Stimulated activated naive B cell treated with anti-CD40 and anti-IgM and Interleukin-4, amounts not matched to agents 10 μg/mL and 1 μg/mL and 100 μg/mL, for 72 hours (primary cell): ENCODE measurements at places on chromosomes 6 and 20.

DNA sequence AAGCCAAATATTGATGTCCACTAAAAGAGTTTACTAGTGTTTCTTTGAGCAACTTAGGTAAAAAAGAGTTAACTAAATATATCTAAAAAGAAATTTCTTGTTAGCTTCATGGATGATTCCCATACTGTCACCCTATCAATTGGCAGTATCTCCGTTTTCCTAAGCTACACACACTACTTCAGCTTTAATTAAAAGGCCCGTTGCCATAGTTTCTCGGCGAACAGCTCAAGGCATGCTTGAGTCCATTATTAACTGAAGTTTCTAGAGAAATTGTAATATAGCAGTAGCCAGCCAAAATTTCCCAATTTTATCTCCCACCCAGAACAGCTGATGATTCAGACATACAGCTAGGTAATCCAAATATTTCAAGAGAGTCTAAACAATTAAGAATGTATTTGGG is 20.0 kb upstream of the BEND6 start:
- DNase-seq: no peak

GRCh38 chr6:37259191-37259590 is 1.2 kb upstream of the TMEM217 start:
- DNase-seq: no peak

DNA sequence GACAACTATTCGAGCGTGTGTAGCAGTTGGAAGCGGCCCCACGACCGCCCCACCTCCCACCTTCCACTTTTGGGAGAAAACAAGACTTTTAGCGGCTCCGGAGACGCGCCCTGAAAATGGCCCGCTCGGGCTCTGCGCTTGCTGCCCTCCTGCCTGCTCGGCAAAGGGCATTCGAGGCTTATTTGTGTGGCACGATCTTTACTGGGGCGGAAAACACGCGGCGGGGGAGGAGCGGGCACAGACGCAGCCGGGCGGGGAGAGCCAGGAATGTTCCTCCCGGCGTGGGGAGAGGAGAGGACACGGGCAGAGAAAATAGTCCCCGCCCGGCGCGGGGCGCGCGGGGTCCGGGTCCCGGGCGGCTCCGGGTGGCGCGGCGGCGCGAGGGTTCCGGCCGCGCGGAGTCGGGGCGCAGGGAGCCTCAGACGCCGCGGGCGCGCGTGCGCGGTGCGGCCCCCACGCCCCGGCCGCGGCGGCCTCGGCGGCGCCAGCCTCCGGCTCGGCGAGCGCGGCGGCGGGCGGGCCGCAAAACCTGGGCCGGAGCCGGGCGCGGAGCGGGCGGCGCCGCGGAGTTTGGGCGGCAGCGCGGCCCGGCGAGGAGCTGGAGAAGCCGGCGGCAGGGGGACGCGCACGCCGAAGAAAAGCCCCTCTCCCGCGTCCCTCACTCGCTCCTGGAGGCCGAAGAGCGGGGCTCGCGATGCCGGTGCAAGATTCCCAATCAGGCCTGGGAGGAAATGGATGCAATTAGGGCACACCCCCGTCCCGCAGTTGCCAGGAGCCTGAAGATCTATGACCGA is 90.0 kb upstream of the ARID1B start:
- peak; percentile 83 for DNase-seq

DNA sequence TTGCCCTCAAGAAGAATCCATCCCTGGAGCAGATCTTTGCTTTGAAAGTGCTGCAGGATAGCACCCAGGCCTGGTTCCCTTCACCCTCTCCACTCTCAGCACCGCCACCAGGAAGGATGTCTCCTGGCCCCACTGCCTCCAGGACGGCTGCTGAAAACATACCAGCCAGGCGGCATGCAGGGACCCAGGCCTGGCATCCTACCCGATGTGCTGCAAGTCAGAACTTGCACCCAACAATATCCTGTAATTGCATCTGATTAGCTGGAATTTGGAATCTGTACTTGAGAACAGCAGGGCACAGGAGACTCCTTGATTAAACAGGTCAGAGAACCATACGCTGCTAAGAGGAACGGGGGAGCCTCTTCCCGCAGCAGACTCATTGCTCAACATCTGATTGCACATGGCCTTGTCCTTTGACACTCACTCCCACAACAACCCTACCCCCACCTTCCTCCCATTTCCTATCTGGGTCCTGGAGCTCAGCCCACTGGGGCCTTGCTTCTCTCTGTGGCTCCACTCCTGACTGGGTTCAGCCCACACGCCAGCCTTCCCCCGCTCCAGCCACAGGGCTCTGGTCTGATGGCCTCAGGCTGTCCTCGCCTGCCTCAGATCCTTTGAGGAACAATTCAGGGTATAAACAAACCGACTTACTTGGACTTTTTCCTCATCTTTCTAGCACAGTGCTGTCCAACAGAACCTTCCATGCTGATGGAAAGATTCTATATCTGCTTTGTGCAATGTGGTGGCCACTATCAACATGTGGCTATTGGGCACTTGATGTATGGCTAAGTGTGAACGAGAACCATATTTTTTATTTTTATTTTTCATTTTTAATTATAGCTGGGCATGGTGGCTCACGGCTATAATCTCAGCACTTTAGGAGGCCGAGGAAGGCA is 78.0 kb downstream of the FGD2 start:
- no peak for DNase-seq

- no peak for DNase-seq
These were observed 113.2 kb upstream of the BEND6 start for GRCh38 chr6:56841751-56842150.

DNA sequence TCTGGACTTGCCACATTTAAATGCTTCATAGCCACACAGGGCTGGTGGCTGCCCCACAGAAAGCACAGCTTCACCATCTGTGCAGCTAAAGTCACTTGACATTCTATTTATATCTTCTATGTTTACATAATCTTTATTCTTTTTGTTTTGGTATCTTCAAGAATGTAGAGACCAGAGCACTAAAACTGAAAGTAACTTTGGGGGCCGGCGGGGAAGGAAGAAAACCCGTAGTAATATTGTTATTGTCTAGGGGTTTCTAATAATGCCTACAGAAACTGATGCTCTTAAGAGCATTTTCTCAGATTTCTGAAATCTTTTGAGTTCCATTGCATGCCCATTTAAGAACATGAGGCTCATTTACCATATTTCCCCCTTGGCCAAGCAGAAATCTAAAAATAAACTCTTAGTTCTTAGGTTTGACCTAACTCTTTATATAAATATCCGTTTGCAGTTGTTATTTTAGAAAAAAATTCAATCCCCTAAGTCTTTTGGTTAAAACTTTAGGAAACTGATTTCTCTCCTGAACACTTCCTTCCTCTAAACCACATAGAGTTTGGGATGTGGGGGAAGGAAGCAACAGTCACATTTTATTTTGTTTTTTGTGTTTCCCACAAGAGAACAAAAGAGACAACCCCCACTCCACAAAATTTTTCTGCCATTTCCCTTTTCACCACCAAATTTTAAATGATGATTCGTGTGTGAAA is 207.6 kb downstream of the OGFRL1 start:
- DNase-seq: no peak

GRCh38 chr20:1397710-1398109 is 4.9 kb upstream of the FKBP1A start:
- DNase-seq: no peak

DNA sequence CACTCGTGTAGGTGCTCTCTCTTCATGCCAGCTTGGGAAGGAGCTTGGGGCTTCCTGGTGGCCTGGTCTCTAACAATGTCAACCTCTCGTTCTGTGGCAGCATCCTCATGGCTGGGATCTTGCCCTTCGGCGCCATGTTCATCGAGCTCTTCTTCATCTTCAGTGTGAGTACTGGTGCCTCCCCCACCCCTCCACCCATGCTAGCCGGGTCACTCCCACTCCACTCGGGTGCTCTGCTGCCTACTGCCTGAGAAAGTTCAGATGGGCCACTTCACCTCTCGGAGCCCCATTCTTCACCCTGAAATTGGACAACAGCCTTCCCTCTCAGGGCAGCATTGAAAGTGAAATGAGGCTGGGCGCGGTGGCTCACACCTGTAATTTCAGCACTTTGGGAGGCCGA is 48.8 kb downstream of the TM9SF4 start:
- no peak for DNase-seq

DNA sequence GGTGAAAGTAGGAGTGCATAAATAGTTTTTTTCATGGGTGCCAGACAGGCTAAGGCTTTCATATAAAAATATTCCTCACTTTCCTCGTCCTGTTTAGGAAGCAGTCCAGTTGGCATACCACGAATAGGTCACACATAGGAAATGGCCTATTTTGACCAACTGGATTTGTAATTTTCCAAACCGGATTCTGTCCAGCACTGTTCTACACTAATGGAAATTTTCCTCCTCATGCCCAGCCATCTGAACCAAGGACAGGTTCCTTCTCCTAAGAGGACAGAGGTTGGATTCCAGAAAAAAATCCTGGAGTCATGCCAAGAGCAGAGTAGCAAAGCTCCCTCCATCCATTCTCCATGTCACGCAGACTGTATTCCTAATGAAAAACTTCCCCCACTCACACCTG is 43.1 kb downstream of the PANK2 start:
- no peak for DNase-seq

GRCh38 chr20:49691818-49692568 is 21.7 kb downstream of the B4GALT5 start:
- no peak for DNase-seq

DNA sequence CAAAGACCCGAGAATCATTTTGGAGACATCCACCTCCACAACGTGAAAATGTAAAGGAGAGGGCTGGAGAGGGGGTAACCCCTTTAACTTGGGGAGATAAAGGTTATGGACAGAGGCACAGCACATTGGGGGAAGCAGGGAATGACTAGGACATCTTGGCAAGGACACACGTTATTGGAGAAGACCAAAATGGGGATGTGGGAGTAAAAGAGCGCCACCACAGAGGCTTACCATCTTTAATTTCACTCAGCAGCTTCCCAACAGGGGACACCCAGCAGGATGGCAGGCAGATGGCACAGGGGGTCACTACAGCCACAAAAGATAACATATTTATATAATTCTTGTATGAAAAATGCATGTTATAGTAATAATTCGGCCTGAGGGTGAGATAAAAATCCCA is 9.8 kb downstream of the C6orf52 start:
- no peak for DNase-seq

GRCh38 chr20:46757754-46758678 is 48.6 kb downstream of the SLC2A10 start:
- peak; percentile 43 for DNase-seq

DNA sequence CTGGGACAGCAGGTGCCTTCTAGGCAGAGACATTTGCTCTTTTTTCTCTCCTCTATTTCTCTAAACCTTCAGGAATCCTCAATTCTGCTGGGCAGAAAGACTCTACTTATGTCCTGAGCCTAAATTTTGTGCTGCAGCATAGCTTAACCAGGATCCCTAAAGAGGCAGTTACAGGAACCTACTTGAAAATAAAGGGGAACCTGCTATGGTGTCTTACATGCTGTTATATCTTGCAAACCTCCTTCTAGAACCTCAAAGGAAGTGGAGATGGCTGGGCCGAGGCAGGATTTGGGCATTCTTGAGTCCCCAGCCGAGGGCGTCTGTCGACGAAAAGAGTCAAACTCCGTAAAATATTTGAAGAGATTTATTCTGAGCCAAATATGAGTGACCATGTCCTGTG is 17.1 kb upstream of the GMNN start:
- DNase-seq: no peak

GRCh38 chr6:241336-241865 is 50.9 kb upstream of the DUSP22 start:
- no peak for DNase-seq

DNA sequence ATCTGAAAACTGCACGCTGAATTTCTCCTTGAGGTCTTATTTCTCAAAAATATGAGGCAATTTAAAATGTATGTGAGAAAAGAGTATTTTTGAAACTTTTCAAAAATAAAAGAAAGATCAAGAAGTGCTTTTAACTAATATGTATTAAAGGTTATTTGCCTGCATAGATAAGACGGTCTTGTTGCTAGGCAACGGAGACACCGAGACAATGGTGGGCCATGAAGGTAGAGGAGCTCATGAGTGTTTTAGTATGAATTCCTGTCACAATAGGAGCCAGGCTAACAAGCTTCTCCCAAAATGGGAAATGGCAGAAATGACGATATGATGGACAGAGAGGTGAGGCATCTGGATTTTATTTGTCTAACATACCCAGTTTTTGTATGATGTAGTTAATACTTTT is 308.2 kb downstream of the SLC35F1 start:
- no peak for DNase-seq

- no peak for DNase-seq
These were observed 52.2 kb downstream of the ZMYND8 start for GRCh38 chr20:47304287-47304686.

DNA sequence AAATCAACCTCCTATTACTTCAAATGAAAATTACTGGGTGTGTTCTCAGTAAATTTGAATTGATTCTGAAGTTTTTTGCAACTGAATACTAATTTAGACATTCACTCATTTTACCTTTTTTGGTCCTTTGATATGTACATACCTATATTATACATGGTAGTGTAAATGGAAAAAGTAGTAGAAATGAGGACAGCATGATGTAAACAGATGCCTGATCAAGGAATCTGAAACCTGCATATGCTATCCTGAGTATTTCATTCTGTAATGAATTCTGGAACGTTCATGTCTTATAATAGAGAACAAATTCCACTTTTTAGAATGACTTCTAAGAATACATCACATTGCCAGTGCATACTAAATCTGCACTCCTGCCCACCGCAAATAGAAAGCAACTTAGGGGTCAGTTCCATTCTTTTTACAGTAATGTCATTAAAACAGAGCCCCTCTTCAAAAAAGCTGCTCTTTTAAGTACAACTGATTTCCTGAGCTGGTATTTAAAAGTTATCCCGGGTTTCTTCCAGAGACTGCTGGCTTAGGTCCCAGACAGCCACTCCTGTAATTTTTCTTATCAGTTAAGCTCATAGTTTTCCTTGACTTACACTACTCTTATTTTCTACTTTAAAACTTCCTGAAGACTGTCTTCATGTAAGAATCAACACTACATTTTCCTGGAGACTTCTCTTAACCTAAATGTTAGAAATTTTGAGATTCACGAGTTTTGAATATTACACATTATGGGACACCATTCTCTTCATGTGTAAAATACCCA is 48.4 kb downstream of the MAP3K7 start:
- DNase-seq: no peak

DNA sequence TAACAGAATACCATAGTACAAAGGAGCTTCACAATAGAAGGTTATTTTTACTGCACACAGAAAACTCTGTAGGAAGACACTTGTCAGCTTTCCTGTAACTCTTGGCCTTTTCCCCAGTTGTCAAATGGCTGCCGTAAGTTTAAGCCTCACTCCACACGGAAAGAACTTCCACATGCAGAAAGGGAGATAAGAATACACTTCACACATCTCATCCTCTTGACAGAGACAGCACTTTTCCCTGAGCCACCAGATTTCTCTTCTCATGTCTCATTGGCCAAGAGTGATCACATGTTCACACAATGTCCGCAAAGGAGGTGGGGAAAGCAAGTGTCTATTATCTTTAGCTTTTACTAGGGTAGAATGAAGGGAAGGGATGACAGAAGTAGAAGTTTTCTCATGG is 540.7 kb downstream of the HAO1 start:
- DNase-seq: no peak

DNA sequence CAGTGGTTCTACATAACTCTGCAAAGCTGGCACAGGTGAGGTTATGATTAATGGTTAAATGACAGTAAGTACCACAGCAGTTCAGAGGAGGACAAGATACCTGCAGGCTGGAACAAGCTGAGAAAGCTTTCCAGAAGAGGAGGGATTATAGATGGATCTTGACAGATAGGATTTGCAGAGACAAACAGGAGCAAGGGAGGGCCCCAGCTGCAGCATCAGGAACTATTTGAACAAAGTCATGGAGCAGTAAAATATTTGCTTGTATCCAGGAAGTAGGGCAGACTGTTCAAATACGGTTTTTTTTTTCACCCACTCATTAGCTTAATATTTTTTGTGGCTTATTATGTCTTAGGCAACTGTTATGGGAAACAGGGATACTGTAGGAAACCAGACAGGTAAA is 144.4 kb upstream of the MAN1A1 start:
- no peak for DNase-seq

- no peak for DNase-seq
These were observed 7.8 kb upstream of the NCOA3 start for GRCh38 chr20:47493963-47494293.
